ENCODE measurements at places on chromosomes 1 and 21.

- H3K27me3 ChIP-seq = peaks cover under 1% of the 10 kb centered on the region
- no peak overlapping the region for H3K4me3 ChIP-seq
- H3K4me1 ChIP-seq = peaks cover 12% of the 10 kb centered on the region
- peaks cover 14% of the 10 kb centered on the region for H3K36me3 ChIP-seq
- DNase-seq = no peak
- no peak overlapping the region for H3K27ac ChIP-seq
Measured at GRCh38 chr1:225914947-225915346, 9.1 kb downstream of the PYCR2 start.

- no peak overlapping the region for H3K4me3 ChIP-seq
- H3K27ac ChIP-seq = no peak overlapping the region
- H3K4me1 ChIP-seq = peaks cover 44% of the 10 kb centered on the region
- H3K27me3 ChIP-seq = no peaks in the 10 kb centered on the region
- H3K36me3 ChIP-seq = peaks cover 83% of the 10 kb centered on the region
- DNase-seq = no peak
Measured at GRCh38 chr1:193476748-193477147, 290.3 kb upstream of the B3GALT2 start.

GRCh38 chr1:205706601-205707502 is 26.5 kb upstream of the SLC45A3 start:
- H3K4me3 ChIP-seq = no peak overlapping the region
- no peak overlapping the region for H3K27ac ChIP-seq
- peaks cover 22% of the 10 kb centered on the region for H3K4me1 ChIP-seq
- peaks cover 20% of the 10 kb centered on the region for H3K36me3 ChIP-seq
- H3K27me3 ChIP-seq = no peaks in the 10 kb centered on the region

- H3K36me3 ChIP-seq = no peaks in the 10 kb centered on the region
- no peaks in the 10 kb centered on the region for H3K4me1 ChIP-seq
- DNase-seq = no peak
- H3K4me3 ChIP-seq = no peak overlapping the region
Measured at GRCh38 chr21:16134134-16134533, 404.4 kb downstream of the USP25 start.

GRCh38 chr1:106458866-106459265 is 597.6 kb upstream of the PRMT6 start:
- no peaks in the 10 kb centered on the region for H3K27me3 ChIP-seq
- H3K4me3 ChIP-seq = no peak overlapping the region
- DNase-seq = no peak
- no peaks in the 10 kb centered on the region for H3K4me1 ChIP-seq
- H3K27ac ChIP-seq = no peak overlapping the region

GRCh38 chr1:113905435-113905861 is 322 bp downstream of the DCLRE1B start:
- peaks cover 30% of the 10 kb centered on the region for H3K36me3 ChIP-seq
- no peak for DNase-seq
- peak overlapping the region; percentile 91 for H3K27ac ChIP-seq

DNA sequence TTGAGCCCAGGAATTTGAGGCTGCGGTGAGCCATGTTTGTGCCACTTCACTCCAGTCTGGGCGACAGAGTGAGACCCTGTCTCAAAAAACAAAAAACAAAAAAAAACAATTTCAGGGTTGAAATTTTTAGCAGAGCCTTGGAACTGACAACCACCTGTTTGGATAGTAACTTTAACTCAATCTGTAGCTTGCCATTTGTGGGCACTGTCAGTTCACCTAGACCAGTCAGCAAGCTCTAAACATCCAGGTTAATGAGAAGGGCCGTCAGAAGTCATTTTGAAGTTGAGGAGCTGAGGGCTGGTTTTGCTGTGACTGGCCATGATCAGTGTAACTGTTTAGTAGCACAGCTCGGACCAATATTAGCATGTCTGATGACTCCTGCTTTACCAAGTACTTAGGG is 8.4 kb downstream of the TRAPPC10 start:
- DNase-seq = no peak
- H3K27ac ChIP-seq = no peak overlapping the region
- H3K4me3 ChIP-seq = no peak overlapping the region
- peaks cover 62% of the 10 kb centered on the region for H3K4me1 ChIP-seq
- H3K36me3 ChIP-seq = peaks cover 3% of the 10 kb centered on the region
- no peaks in the 10 kb centered on the region for H3K27me3 ChIP-seq

- H3K36me3 ChIP-seq = peaks cover 57% of the 10 kb centered on the region
- no peak for DNase-seq
- H3K4me3 ChIP-seq = no peak overlapping the region
- peaks cover 21% of the 10 kb centered on the region for H3K4me1 ChIP-seq
- H3K27ac ChIP-seq = no peak overlapping the region
Measured at GRCh38 chr21:44360159-44360558, 6.7 kb downstream of the TRPM2 start.

DNA sequence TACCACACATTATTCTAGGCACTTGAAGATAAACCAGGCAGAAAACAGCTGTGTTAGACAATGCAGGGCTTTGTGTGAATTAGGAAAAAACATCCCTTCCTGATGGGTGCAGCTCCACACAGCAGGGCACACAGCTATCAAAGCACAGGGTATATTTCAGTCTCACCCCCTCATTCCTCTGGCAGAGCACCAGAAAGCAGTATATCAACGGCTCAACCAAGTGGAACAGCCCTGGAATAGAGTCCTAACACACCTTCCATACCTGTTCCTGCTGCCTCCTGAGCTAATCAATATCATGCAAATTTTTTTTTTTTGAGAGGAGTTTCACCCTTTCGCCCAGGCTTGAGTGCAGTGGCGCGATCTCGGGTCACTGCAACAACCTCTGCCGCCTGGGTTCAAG is 32.1 kb downstream of the LYST start:
- H3K27me3 ChIP-seq = no peaks in the 10 kb centered on the region
- H3K4me3 ChIP-seq = no peak overlapping the region
- H3K4me1 ChIP-seq = peaks cover 10% of the 10 kb centered on the region
- H3K27ac ChIP-seq = no peak overlapping the region
- DNase-seq = no peak

DNA sequence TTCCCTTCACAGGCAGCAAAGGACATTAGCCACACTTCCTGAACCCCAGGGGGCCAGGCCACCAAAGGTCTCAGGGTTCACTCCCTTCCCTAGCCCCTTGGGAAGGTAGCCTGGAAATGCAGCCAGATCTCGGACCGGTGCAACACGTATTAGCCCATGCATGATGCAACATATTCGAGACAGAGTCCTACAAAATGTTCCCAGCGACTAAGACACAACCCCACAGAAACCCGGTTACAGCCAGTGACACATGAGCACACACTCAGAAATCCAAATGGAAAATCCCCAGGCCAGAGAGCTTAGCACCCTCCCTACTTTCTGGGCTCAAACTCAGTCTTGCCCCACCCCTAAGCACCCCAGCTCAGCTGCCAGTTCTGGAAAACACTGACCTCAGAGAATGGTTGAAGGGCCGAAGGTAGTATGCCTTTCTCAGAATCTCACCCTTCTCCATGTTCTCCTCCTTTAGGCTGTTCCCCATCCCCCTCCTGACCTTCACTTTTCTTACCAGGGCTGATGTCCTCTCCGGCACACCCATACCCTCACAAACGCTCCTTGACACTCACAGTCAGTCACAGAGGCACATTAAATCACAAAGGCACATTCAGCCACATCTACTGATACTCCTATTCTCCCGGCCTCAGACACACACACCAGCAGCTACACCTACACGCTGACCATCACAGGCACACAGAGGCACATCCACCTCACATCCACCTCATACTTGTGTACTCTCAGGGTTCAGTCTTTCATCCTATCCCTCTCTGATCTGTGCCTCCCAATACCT is at the start of gene TSPAN1:
Gene TSPAN1, plus strand, starts transcription at position 640 of the 784 bp plus-strand sequence. CDS start 6,021 bp downstream, outside the sequence.
- no peak for DNase-seq
- H3K27me3 ChIP-seq = no peaks in the 10 kb centered on the region
- no peak within 1 kb of the TSS for H3K4me3 ChIP-seq
- H3K36me3 ChIP-seq = no peaks in the 10 kb centered on the region

GRCh38 chr1:88680911-88681622 is 3.0 kb upstream of the PKN2 start:
- no peak overlapping the region for H3K4me3 ChIP-seq
- no peak overlapping the region for H3K27ac ChIP-seq
- H3K4me1 ChIP-seq = peaks cover 15% of the 10 kb centered on the region
- H3K27me3 ChIP-seq = no peaks in the 10 kb centered on the region

DNA sequence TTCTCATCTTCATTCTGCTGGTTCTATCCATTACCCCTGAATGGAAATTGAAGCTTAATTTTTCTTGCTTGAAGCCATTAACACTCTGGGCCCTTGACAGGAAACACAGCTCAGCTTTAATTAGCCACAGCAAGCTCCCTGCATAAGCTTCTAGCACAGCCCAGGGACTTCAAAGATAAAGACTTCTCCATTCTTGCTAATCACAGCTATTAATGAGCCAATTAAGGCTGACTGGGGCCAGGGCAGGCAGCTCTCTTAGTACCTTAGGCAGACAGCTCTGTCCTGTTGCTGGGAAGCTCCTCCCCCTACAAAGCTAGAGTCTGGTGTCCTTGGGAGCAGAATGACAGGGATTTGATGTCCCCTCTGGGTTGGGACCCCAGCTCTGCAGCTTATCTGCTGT is 27.9 kb upstream of the TRABD2B start:
- peaks cover 4% of the 10 kb centered on the region for H3K27me3 ChIP-seq
- H3K36me3 ChIP-seq = no peaks in the 10 kb centered on the region
- DNase-seq = no peak
- H3K4me3 ChIP-seq = no peak overlapping the region
- H3K4me1 ChIP-seq = no peaks in the 10 kb centered on the region

GRCh38 chr1:116316373-116316772 is 56.7 kb upstream of the ATP1A1 start:
- peaks cover 5% of the 10 kb centered on the region for H3K4me1 ChIP-seq
- no peak for DNase-seq
- no peaks in the 10 kb centered on the region for H3K27me3 ChIP-seq
- no peak overlapping the region for H3K4me3 ChIP-seq
- no peaks in the 10 kb centered on the region for H3K36me3 ChIP-seq
- H3K27ac ChIP-seq = no peak overlapping the region

DNA sequence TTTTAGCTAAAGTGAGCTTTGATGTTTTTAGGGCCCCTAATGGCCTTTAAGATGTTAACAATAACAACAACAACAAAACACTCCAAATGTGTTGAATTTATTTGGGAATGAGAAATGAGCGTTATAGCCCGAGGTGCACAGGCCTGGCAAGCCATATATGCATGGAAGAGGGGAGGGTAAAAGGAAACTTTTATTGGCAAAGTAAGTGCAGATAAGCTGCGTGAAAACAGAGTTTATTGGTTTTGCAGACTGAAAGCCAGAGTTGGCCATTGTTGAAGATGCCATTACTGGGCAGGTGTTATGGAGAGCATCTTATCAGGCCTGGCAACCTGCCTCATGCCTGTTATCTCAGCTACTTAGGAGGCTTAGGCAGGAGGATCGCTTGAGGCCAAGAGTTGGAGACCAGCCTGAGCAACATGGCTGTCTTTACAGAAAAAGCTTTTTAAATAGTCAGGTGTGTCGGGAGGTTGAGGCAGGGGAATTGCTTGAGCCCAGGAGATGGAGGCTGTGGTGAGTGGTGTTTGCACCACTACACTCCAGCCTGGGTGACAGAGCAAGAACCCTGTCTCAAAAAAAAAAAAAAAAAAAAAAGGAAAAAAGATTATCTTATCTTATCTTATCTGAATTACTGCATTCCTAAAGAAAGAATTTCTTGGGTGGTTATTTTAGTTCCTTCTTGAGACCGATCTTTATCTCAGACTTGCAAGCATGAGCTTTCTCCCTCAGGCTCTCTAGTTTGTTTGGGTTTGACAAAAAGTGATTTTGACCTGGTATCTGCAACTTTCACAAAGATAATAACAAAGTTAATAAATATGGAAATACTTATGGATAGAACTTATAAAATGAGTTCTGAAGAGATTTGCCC is 1.7 kb downstream of the PATJ start:
- peaks cover 15% of the 10 kb centered on the region for H3K4me1 ChIP-seq
- H3K27me3 ChIP-seq = no peaks in the 10 kb centered on the region
- DNase-seq = no peak

DNA sequence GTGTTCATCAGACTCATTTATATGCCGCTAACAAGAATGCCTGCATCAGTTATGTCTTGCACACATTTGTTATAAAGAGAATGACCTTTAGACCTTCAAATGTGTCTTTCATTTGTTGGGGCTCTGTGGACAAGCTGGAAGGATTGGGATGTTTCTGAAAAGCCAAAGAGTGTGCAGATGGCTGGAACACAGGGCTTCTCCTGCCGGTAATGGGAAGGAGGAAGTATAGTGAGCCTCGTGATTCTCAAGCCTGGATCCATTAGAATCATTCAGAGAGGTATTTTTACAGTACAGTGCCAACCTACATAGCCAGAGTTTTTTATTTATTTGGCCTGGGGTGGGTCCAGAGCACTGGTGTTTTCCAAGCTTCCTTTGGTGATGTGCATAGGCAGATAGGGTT is 40.6 kb upstream of the ATP1A1 start:
- H3K36me3 ChIP-seq = no peaks in the 10 kb centered on the region
- H3K4me3 ChIP-seq = no peak overlapping the region
- no peaks in the 10 kb centered on the region for H3K27me3 ChIP-seq
- H3K27ac ChIP-seq = peak overlapping the region; percentile 4
- peaks cover 11% of the 10 kb centered on the region for H3K4me1 ChIP-seq

DNA sequence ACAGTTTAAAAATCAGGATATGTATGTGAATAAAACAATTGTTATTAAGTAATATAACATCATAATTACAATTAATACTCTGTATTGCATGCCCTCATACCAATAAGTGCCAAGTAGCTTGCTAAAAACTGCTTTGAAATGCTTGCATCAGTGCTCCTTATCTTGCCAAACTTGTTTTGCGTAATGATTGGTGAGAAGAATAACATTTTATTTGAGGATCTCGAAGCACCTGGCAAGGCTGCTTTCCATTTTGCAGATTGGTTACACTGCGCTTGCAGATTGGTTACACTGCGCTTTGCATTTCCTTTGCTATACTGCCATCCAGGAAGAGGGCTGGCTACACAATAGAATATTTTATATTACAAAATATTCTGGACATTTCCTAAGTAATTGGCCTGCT is 1.7 kb upstream of the PBX1 start:
- H3K4me1 ChIP-seq = peaks cover 4% of the 10 kb centered on the region
- peaks cover 30% of the 10 kb centered on the region for H3K27me3 ChIP-seq
- peaks cover 1% of the 10 kb centered on the region for H3K36me3 ChIP-seq
- no peak overlapping the region for H3K27ac ChIP-seq

GRCh38 chr1:29686012-29686930 is 449.9 kb downstream of the PTPRU start:
- peaks cover 10% of the 10 kb centered on the region for H3K4me1 ChIP-seq
- peaks cover 9% of the 10 kb centered on the region for H3K27me3 ChIP-seq
- peak; percentile 7 for DNase-seq
- no peak overlapping the region for H3K4me3 ChIP-seq

DNA sequence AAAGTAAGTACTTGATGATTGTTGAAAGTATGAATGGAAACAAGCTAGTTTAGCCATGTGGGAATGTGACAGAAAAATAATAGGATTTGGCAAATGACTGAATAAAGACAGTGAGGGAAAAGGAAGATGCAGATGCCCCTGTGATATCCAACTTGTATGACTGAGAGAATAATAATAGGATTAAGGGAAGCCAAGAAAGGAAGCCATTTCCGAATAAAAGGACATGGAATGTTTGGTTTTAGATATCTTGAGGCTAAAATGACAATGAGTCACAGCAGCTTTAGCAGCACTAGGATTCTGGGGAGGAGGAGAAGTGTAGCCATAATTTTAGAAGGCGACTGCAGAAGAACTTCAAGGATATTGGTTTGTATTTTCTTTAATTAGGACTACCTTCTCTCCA is 109.2 kb downstream of the TTLL7 start:
- H3K4me3 ChIP-seq = no peak overlapping the region
- peaks cover under 1% of the 10 kb centered on the region for H3K27me3 ChIP-seq
- H3K4me1 ChIP-seq = no peaks in the 10 kb centered on the region
- no peaks in the 10 kb centered on the region for H3K36me3 ChIP-seq
